Stimulated activated CD8-positive, alpha-beta memory T cell treated with anti-CD3 and anti-CD28 coated beads, Interleukin-7, amount 100 ng/mL, for 1 hour (primary cell): ENCODE measurements at places on chromosomes 6 and 20.

GRCh38 chr6:13012977-13013680 is 296.6 kb downstream of the PHACTR1 start:
- DNase-seq: no peak

- DNase-seq: no peak
Measured at GRCh38 chr6:228881-229651, 63.2 kb upstream of the DUSP22 start.

GRCh38 chr6:1895721-1896120 is 286.0 kb downstream of the FOXC1 start:
- no peak for DNase-seq

DNA sequence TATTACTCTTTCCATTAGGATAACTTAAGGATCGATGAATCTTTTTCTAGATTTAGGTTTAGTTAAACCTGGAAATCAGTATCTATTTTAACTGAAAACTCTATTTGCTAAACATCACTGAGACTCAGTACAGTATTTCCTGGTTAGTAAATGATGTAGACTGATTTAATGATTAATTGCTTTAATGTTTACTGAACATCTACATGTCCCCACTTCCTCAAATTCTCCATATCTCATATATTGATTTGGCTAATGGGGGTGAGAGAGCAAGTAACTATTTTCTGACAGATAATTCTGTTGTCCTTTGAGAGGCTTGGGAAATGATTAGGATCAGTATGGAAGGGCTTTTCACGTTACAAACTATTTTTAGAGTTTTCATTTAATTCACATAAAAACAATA is 10.3 kb downstream of the MKKS start:
- no peak for DNase-seq

- DNase-seq: no peak
Measured at GRCh38 chr20:46823271-46823751, 71.3 kb upstream of the EYA2 start.

DNA sequence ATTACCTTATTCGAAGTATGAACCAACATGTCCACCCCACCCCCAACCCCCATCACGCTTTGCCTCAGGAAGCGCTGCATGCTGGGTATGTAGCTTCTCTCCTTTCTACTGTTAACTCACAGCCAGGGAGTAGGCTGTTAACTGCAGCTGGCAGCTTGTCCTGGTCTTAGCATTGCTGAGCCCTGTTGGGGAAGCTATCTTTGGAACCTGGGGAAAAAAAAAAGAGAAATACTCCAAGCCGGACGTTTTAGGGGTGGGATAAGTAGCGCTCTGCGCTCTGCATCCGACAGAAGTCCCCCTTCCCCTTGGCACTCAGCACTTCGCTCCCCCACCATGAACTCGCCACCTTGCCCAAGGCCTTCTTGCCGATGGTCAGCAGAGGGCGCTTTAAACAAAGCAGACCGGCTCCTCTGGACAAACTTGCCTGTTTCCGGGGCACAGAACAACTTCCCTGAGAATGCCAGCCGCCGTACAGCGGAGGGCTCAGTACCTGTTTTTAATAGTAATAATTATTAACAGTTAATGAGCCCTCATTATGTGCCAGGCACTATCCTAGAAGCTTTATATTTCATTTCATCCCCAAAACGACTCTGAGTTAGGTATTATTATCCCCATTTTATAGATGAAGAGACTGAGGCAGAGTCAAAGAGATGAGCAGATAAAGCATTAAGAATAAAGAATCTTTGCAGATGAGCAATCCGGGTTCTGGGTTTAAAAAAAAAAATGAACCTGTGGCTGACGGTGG is 35.2 kb upstream of the MDFI start:
- peak; percentile 48 for DNase-seq

DNA sequence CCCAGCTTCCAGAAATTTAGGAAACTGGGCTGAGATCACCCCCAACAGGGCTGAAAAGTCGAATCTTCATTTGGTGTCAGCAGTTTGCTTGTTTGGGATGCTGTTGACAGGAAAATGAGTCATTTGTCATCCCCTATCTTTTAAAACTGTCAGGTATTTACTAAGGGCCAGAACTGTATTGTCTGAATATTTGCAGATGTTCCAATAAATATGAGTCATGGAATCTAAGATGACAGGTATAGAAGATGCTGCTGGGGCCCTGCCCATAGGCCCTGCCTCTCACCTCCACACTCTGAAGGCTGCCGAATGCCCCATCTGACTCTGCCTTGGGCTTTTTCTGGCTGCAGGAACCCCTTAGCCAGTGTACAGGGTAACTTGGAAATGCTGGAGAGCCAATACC is 3.9 kb downstream of the ETV7 start:
- no peak for DNase-seq

- DNase-seq: no peak
Measured at GRCh38 chr6:74579794-74580193, 626.1 kb downstream of the COL12A1 start.

GRCh38 chr6:159969921-159970320 is 1.0 kb downstream of the IGF2R start:
- no peak for DNase-seq

GRCh38 chr6:157316871-157317814 is 6.2 kb downstream of the TMEM242 start:
- DNase-seq: no peak

GRCh38 chr6:10425176-10425974 is 10.5 kb upstream of the TFAP2A start:
- DNase-seq: no peak

DNA sequence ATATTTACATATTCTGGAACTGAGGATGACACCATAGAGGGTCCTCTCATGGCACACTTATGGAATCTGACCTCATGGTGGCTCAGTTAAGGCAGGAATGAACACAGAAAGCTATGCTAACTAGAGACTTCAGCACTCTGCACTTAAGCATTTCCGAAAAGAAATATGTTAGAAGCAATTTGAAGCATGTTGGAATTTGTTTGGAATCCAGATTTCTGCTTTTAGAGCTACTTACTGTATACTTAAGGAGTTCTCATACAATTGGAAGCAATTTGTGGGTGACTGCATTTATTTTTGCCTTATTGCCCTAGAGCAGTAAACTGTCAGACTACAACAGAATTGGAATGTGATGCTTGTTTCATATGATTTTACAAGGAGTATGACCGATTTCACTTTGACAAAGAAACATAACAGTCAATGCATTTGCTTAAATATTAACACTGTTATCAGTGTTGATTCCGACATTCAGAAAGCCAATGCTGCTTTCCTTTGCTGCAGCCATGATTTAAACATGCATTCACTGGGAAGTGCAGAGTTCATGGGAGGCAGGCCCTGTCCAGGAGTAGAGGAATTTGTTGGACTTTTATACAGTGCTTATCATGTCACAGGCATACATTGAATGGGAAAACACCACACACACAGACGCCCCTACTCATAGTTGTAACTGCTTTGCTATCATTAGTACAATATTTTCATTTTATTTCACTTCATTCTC is 244.4 kb downstream of the SAMD5 start:
- no peak for DNase-seq

GRCh38 chr20:40802886-40803285 is 113.8 kb upstream of the MAFB start:
- no peak for DNase-seq

GRCh38 chr6:165663736-165664558 is 906 bp upstream of the PDE10A start:
- DNase-seq: no peak

- DNase-seq: no peak
Measured at GRCh38 chr20:8790442-8791074, 278.3 kb upstream of the PLCB4 start.

GRCh38 chr6:44021589-44022295 is 105.5 kb downstream of the MRPL14 start:
- no peak for DNase-seq

- DNase-seq: no peak
Measured at GRCh38 chr6:135002229-135002844, 52.3 kb downstream of the HBS1L start.

DNA sequence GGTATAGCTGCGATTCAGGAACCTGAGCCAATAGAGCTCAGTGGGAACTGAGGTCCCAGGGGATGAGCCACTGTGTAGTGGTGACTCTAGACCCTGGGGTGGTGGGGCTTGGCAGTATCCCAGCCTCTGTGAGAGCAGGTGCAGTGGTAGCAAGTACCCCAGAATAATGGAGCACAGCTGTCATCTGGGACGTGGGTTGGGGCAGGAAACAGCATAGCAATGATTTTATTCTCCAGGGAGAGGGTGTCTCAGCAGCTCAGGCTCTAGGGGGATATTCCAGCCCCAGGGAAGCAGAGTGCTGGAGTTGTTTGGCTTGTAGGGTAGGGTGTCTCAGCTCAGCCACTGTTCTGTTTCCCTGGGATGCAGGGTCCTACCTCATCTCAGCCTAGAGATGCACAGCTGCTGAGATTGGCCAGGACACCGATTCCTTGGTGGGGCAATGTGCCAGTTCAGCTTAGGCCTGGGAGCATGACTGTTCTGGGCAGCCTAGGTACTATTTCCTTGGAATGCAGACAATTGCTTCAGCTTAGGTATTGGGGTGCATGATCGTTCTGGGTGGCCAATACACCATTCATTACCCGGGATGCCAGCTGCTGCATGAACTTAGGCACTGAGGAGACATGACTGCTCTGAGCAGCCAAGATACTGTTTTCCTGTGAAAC is 34.0 kb upstream of the NUP153 start:
- no peak for DNase-seq

- no peak for DNase-seq
Measured at GRCh38 chr6:167812088-167812487, 14.6 kb upstream of the AFDN start.

DNA sequence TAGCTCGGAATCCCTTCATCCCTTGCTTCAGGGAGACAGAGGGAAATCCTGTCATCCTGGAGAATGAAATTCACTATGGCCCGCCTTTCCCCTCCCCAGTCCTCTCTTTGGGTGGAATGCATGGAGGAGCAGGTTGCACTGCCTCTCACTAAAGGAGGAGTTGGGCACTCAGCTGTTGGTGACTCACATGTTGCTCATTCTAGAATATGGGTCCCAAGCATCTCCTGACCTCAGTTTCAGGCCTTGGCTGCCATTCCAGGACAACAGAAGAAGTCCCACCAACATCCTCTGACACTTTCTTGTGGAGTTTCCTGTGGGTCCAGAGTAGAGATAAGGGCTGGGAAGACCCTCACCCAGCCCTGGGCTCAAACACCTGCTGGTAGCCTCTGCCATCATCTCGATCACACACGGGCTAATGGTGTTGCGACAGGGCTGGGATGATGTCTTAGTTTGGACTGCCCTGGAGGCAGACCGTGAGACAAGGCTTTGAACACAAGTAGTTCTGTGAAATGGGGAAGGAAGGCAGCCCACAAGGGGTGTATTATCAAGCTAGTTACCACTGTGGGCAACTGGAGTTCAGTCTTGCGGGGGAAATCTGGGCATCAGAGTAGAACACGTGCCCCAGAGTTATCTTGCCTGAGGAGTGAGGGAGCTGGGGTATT is 52.4 kb upstream of the RNF24 start:
- no peak for DNase-seq

DNA sequence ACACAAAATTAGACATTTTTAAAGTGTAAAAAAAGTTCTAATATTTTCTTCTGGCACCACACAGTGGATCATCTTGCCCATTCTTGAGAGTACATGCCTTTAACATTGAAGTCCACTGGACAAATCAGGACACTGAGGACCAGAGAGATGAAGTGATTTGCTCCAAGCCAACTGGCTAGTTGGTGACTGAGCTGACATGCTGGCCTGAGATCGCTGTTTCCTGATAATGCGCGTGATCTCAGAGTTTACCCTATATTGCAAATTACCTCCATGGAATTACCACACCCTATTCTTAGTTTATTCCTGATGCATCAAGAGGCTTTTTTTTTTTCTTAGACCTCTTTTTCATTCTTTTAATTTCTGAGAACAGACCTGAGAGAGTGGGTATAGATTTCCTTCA is 432.8 kb downstream of the CD83 start:
- DNase-seq: no peak

GRCh38 chr20:8367689-8368088 is 235.6 kb downstream of the PLCB1 start:
- no peak for DNase-seq

DNA sequence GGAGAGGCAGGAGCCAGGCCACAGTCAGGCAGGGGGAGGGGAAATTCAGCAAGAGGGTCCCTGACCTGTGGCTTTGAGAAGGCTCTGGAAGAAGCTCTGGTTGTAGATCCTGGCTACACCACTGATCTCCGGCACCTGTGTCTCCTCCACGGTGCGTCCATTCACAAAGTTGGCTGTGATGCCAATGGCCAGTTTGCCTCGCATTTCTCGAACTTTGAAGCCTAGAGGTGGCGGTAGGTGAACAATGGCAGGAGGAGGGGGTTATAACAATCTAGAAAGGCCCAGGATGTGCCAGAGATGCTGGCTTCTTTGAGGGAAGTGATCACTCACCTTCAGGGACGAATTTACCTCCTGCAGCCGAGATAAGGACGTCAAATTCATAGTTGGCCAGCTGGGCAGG is 3.4 kb downstream of the MICAL1 start:
- no peak for DNase-seq

DNA sequence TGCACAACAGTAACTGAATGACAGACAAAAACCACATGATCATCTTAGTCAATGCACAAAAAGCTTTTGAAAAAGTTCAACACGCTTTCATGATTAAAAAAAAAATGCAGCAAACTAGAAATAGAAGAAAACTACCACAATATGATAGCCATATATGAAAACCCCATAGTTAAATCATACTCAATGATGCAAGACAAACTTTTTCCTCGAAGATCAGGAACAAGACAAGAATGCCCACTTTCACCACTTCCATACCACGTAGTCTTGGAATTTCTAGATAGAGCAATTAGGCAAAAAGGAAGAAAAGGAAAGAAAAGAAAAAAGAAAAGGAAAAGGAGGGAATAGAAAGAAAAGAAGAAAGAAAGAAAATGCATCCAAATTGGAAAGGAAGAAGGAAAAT is 44.6 kb upstream of the SLC23A2 start:
- DNase-seq: no peak

GRCh38 chr6:152673236-152673635 is 24.5 kb upstream of the MYCT1 start:
- no peak for DNase-seq

DNA sequence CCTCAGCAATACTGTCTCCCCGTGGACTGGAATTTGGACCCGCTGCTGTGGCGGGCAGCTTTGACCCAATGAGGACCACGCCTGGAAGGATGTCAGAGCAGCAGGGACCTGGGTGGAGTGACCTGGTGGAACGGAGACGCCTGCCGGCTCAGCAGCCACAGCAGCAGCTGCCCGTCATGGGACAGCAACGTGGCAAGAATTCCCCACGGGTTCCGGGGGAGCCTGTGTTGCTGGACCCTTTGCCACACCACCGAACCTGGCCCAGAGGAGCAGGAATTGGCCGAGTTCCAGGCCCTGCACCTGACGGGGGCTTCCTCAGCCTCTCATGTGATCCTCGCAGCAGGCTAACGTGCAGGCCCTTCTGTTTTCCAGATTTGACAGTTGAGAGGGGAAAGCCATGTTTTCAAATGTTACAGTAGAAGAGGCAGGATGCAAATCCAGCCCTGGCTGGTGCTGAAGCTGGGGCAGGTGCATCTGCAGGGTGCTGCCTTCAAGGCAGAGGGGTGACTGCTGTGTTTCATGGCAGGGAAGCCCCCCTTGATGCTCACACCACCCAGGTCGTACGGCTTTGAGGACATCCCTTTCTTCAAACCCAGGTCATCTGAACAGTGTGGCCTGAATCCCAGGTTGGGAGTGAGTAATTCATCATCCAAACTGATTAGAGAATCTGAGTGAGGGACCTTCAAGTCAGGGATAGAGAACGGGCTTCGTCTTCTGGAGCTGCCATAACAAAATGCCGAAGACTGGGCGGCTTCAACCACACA is 93.4 kb downstream of the THBS2 start:
- DNase-seq: no peak

GRCh38 chr20:46621492-46621891 is 29.8 kb downstream of the SLC13A3 start:
- no peak for DNase-seq

GRCh38 chr20:389220-389619 is 8.7 kb downstream of the TRIB3 start:
- no peak for DNase-seq

- no peak for DNase-seq
Measured at GRCh38 chr20:50321797-50322480, 131.3 kb downstream of the CEBPB start.
